ENCODE measurements at places on chromosomes 12 and 14.
A peak's percentile ranks its signal among the peaks of the same experiment; 100 is the strongest.

- no peak for DNase-seq
These were observed 48.2 kb downstream of the SPPL3 start for GRCh38 chr12:120855823-120856588.

- DNase-seq = no peak
These were observed 258.4 kb upstream of the HMGA2 start for GRCh38 chr12:65565601-65566560.

- DNase-seq = no peak
These were observed 10.7 kb upstream of the M6PR start for GRCh38 chr12:8960176-8960575.

- DNase-seq = no peak
These were observed 1845.8 kb upstream of the SEL1L start for GRCh38 chr14:83379436-83379835.

- DNase-seq = no peak
These were observed 615.9 kb upstream of the MIS18BP1 start for GRCh38 chr14:45868863-45869262.

GRCh38 chr12:124147575-124147974, 147.3 kb upstream of the RFLNA start:
- no peak for DNase-seq

DNA sequence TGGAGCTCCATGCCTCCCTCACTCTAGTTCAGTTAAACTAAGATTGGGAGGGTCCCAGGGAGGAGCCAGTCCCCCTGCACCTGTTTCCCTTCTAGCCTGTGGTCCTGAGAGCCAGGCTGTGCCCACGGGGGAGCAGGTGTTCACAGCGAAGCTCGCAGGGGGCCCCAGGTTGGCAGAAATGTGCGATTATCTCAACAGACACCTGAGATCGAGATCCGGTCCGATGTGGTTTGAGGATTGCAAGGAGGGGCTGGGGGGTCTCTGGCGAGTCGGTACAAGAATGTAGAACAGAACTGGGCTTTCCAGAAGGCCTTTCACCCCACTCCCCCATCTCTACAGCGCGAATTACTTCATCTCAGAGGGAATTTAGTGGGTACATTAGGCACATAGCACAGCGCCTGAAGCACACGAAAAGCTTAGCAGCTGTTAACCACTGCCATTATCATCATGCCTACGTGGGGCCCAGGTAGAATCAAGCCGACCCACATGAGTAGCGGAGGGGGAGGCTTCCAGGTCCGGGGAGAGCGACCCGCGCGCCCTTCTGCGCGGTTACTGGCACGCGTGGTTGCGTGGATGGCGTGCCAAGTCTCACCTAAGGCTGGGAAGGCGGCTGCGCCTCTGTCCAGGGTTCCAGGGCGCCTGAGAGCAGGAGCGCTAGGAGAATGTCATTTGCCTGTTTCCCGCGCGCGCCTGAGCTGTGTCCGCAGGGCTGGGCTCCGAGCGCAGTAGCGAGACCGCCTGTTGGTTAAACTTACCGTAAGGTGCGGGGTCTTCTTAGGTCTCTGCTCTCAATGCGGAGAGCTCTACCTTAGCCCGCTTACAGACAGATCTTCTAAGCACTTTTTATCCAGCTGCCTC, 1539.5 kb upstream of the TMEM132C start:
- DNase-seq = peak; percentile 65
